ENCODE measurements at places on chromosomes 1 and 21. TPM values are rescaled to one million over a fixed set of nuclear protein-coding genes. Genes with fewer than 3 reads are reported as not detected.
A peak's percentile ranks its signal among the peaks of the same experiment; 100 is the strongest.

The AXDND1 gene
- total RNA-seq: 1.8 TPM

The NBPF6 gene
- total RNA-seq: not detected

The OR6N1 gene
- not detected for total RNA-seq

The MR1 gene
- total RNA-seq: 29.7 TPM

The SPRR2A gene
- total RNA-seq: not detected

The AMY2B gene
- 76.7 TPM for total RNA-seq

The IER5 gene
- 34.8 TPM for total RNA-seq

The GUCA2A gene
- not detected for total RNA-seq

The MROH9 gene
- not detected for total RNA-seq

The FABP3 gene
- total RNA-seq: not detected

The IL20 gene
- 40.6 TPM for total RNA-seq

The PPM1J gene
- total RNA-seq: 4.2 TPM

DNA sequence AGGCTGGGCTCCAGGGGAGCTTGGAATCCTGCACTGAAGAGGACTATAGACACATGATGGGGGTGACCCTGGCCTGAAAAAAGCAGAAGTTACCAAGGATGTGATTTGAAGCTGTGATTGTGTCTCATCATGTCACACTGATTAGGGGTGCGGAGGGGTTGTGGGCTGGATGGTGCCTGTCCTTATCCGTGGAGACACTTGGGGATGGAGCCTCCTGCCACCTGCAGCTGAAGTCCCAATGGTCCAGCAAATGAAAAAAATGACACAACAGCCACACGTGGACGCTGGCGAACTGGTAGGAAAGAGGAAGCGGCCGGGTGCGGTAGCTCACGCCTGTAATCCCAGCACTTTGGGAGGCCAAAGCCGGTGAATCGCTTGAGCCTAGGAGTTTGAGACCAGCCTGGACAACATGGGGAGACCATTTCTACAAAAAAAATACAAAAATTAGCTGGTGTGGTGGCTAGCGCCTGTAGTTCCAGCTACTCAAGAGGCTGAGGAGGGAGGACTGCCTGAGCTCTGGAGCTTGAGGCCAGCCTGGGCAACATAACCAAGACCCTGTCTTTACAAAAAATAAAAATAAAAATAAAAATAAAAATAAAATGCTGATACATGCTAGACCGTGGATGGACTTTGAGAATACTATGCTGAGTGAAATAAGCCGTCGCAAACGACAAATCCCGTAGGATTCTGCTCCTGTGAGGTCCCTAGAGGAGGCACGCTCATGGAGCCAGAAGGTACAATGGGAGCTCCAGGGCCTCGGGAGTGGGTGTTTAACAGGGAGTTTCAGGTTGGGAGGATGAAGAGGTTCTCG is 838 bp upstream of the IBA57 start:
- DNase-seq: no peak
- peak overlapping the region; percentile 21 for H3K4me3 ChIP-seq
- peak overlapping the region; percentile 99 for H3K27ac ChIP-seq
- peaks cover 8% of the 10 kb centered on the region for H3K4me1 ChIP-seq

- DNase-seq: peak; percentile 48
- H3K27ac ChIP-seq: no peak within 1 kb of the TSS
- H3K4me3 ChIP-seq: no peak within 1 kb of the TSS
- no peaks in the 10 kb centered on the region for H3K27me3 ChIP-seq
- H3K4me1 ChIP-seq: no peaks in the 10 kb centered on the region
These were observed at the start of gene GPR37L1 for GRCh38 chr1:202122639-202123335. Gene GPR37L1 (plus strand): TSS chr1:202122917. CDS start chr1:202122964, 47 bp downstream.

DNA sequence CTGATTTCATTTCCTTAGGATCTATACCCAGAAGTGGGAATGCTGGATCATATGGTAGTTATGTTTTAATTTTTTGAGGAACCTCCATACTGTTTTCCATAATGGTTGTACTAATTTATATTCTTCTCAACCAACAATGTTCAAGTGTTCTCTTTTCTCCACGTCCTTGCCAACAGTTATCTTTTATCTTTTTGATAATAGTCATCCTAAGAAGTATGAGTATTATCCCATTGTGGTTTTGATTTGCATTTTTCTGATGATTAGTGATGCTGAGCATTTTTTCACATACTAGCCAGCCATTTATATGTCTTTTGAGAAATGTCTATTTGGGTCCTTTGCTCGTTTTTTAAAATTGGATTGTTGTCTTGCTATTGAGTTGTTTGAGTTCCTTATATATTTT is 38.5 kb downstream of the ABCD3 start:
- H3K36me3 ChIP-seq: no peaks in the 10 kb centered on the region
- no peak for DNase-seq
- no peaks in the 10 kb centered on the region for H3K27me3 ChIP-seq
- no peak overlapping the region for H3K4me3 ChIP-seq

GRCh38 chr1:165169729-165170128 is 186.8 kb downstream of the LMX1A start:
- no peak overlapping the region for H3K4me3 ChIP-seq
- H3K27me3 ChIP-seq: no peaks in the 10 kb centered on the region
- DNase-seq: no peak

- no peak overlapping the region for H3K4me3 ChIP-seq
- no peak overlapping the region for H3K27ac ChIP-seq
- H3K36me3 ChIP-seq: no peaks in the 10 kb centered on the region
- no peaks in the 10 kb centered on the region for H3K27me3 ChIP-seq
- no peaks in the 10 kb centered on the region for H3K4me1 ChIP-seq
- DNase-seq: no peak
These were observed 684.0 kb downstream of the NCAM2 start for GRCh38 chr21:21682172-21682571.

- no peaks in the 10 kb centered on the region for H3K4me1 ChIP-seq
- H3K27ac ChIP-seq: no peak overlapping the region
- DNase-seq: peak; percentile 42
- no peaks in the 10 kb centered on the region for H3K36me3 ChIP-seq
- H3K27me3 ChIP-seq: no peaks in the 10 kb centered on the region
- no peak overlapping the region for H3K4me3 ChIP-seq
These were observed 9.0 kb downstream of the C1orf105 start for GRCh38 chr1:172429331-172430127.

- no peak overlapping the region for H3K27ac ChIP-seq
- no peak overlapping the region for H3K4me3 ChIP-seq
- H3K36me3 ChIP-seq: no peaks in the 10 kb centered on the region
- DNase-seq: peak; percentile 11
These were observed 3.7 kb upstream of the FOXO6 start for GRCh38 chr1:41357451-41358101.

DNA sequence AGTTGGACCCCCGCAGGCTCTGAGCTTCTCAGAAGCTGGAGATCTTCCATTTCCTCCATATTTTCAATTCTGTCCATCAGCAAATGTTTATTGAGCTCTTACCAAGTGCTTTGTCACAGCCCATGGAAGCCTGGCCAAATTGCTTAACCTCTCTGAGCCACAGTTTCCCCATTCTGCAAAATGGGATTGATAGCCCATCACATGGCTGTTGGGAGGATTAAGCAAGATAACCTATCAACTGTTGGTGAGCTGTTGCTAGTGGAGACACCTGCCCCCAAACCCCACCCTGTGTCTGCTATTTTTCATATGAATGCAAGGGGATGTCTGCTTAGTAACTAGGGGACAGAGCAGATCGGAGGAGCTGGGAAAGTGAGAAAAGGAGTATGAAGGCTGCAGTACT is 38.3 kb downstream of the CD34 start:
- no peak for DNase-seq
- H3K27me3 ChIP-seq: no peaks in the 10 kb centered on the region
- H3K4me1 ChIP-seq: peaks cover 6% of the 10 kb centered on the region
- no peaks in the 10 kb centered on the region for H3K36me3 ChIP-seq
- H3K4me3 ChIP-seq: no peak overlapping the region

GRCh38 chr1:229097356-229097755 is 173.6 kb upstream of the RAB4A start:
- DNase-seq: no peak
- no peak overlapping the region for H3K27ac ChIP-seq
- no peaks in the 10 kb centered on the region for H3K27me3 ChIP-seq
- H3K4me3 ChIP-seq: no peak overlapping the region
- no peaks in the 10 kb centered on the region for H3K36me3 ChIP-seq

- H3K4me3 ChIP-seq: no peak overlapping the region
- H3K36me3 ChIP-seq: no peaks in the 10 kb centered on the region
- DNase-seq: no peak
- H3K27ac ChIP-seq: no peak overlapping the region
- H3K4me1 ChIP-seq: no peaks in the 10 kb centered on the region
These were observed 54.5 kb upstream of the TTC34 start for GRCh38 chr1:2856066-2856390.

DNA sequence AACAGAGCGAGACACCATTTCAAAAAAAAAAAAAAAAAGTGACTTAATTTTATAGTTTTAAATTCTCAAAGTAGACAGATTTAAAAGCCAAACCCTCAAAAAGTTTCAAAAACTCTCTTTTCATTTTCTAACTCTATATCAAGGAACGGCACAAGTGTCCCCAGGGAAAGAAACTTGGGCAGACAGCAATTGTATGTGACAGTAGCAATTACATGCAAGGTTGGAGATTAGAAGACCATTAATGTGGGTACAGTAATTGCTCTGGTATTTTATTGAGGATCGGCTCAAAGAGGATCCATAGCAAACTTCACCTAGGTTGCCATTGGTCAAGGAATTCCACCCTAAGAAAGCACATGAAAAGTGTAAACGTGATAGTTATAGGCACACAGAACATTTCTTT is 46.2 kb downstream of the ACBD6 start:
- no peak overlapping the region for H3K4me3 ChIP-seq
- no peak overlapping the region for H3K27ac ChIP-seq
- H3K4me1 ChIP-seq: no peaks in the 10 kb centered on the region
- DNase-seq: no peak
- H3K36me3 ChIP-seq: no peaks in the 10 kb centered on the region
- no peaks in the 10 kb centered on the region for H3K27me3 ChIP-seq

- H3K36me3 ChIP-seq: no peaks in the 10 kb centered on the region
- peaks cover 13% of the 10 kb centered on the region for H3K4me1 ChIP-seq
- peak overlapping the region; percentile 50 for H3K4me3 ChIP-seq
- no peak for DNase-seq
- peak overlapping the region; percentile 6 for H3K27ac ChIP-seq
These were observed 869 bp downstream of the KCNA3 start for GRCh38 chr1:110673805-110674336.

- H3K27me3 ChIP-seq: no peaks in the 10 kb centered on the region
- H3K27ac ChIP-seq: no peak overlapping the region
- H3K4me1 ChIP-seq: no peaks in the 10 kb centered on the region
- no peak overlapping the region for H3K4me3 ChIP-seq
- no peaks in the 10 kb centered on the region for H3K36me3 ChIP-seq
These were observed 320.4 kb downstream of the RPS6KC1 start for GRCh38 chr1:213371525-213371846.

DNA sequence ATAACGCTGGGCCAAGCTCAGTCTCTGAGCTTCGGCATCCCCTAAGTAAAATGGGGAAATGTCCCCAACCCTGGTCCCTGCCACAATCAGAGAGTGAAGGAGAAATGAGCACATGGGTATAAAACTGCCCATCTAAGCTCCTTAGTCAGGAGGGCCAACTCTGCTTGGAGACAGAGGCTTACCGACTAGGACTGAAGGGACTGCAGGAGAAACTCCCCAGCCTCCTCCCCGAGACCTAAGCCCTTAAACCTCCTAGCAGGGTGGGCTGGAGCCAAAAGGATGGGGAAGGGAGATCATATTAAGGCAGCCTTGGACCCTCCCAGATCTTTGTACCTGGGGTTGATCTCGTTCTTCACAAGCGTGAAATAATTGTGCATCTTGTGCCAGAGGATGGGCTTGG is 5.5 kb downstream of the ETNK2 start:
- H3K4me1 ChIP-seq: no peaks in the 10 kb centered on the region
- no peak overlapping the region for H3K4me3 ChIP-seq
- no peaks in the 10 kb centered on the region for H3K27me3 ChIP-seq
- no peak overlapping the region for H3K27ac ChIP-seq
- no peaks in the 10 kb centered on the region for H3K36me3 ChIP-seq

DNA sequence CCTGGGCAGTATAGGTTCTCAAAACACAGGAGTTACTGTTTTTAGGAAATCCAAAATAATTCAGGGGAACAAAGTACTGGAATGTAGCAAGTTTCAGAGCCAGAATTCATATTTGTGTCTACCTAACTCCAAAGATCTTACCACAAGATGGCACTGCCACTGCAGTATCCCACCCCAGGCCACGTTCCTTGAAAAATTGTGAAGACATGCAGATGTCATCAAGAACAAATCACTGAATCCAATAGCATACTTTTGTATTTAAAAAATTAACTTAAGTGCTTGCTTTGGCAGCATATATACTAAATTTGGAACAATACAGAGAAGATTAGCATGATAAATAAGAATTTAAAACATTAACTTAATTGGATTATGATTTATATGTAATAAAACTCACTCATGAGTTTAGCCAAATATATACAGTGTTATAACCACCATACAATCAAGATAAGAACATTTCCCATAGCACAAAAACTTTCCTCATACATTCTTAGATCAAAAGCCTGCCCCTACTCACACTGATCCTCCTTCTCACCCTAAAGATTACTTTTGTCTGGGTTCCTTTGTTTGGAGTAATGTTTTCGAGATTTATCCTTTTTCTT is 209.9 kb downstream of the FAF1 start:
- H3K27ac ChIP-seq: no peak overlapping the region
- no peak overlapping the region for H3K4me3 ChIP-seq
- no peaks in the 10 kb centered on the region for H3K27me3 ChIP-seq
- no peaks in the 10 kb centered on the region for H3K4me1 ChIP-seq
- no peaks in the 10 kb centered on the region for H3K36me3 ChIP-seq

GRCh38 chr1:155645034-155645598 is 35.1 kb downstream of the MSTO1 start:
- H3K27me3 ChIP-seq: no peaks in the 10 kb centered on the region
- H3K36me3 ChIP-seq: no peaks in the 10 kb centered on the region
- H3K27ac ChIP-seq: peak overlapping the region; percentile 8
- H3K4me1 ChIP-seq: no peaks in the 10 kb centered on the region
- no peak overlapping the region for H3K4me3 ChIP-seq

Measured in uterus (tissue), 4 donors.